ENCODE measurements at places on chromosomes 6 and 20.

GRCh38 chr6:132643547-132643946 is 15.4 kb downstream of the TAAR1 start:
- no peak for DNase-seq

DNA sequence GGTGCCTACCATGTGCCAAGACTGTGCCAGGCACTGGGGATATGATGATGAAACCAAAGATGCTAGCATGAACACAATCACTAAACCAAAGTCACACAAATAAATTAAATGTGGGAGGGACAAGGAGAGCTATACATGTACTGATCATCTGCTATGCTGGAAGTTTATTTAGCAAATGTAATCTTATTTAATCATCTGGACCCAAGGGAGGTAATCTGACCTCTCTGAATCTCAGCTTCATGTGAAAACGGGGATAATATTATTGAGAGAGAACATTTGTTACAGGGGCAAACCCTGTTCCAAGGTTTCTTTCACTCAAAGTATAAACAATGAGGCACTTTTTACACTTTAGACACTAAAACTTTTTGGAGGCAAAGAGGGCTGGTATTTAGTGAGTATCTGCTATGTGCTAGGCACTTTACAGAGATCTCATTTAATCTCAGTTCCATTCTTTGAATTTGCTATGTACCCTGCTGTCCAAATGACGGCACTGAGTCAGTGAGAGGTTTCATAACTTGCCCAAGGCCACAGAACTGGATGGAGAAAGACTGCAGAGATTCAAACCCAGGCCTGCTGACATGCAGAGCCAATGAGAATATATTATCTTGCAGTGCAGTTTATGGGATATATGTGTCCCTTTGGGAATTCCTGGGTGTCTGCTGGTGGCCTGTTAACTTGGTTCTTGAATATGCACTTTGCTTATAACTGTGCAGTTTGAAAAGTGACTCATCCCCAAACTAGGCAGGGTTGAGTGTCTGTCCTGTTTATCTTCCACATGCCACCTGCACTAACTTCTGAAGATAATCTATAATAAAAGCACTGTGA is 3.3 kb upstream of the ASXL1 start:
- DNase-seq, result no peak

DNA sequence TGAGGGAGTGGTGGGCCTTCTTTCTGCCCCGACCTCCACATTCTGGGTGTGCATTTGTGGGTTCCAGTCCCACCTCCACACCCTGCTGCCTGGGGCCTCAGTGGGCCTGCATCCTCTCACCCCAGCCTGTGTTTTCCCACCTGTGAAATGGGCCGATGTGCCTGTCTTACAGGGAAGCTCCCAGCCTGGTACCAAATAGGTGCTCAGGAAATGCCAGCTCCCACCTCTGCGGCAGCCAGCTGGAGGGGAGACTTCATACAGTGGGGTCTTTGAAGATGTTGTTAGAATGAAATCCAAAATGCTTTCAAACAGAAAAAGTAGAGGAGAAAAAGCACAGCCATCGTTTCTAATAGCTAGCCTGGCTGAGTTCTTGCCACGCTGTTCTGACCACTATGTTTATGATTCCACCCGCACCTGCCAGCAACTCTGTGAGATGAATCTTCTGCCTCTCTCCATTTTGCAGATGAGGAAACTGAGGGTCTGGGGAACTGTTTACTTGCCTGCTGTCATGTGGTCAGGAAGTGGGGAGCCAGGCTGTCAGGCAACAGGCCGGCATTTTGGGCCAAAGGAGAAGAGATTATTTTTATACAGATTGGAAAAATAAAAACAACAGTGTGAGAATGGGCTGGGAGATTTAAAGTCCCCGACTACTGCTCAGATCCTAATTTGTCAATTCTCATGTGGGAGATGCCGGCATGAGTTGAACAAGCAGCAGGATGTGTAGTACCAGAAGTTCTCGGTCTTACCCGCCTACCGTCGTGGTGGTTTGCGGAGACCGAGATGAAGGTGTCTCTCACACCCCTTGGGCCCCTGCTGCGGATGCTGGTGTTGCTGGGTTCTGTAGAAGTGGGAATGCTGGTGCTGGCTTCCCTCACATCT is 4.6 kb downstream of the TMEM181 start:
- no peak for DNase-seq

- no peak for DNase-seq
These were observed 35.1 kb downstream of the NT5E start for GRCh38 chr6:85484948-85485347.

DNA sequence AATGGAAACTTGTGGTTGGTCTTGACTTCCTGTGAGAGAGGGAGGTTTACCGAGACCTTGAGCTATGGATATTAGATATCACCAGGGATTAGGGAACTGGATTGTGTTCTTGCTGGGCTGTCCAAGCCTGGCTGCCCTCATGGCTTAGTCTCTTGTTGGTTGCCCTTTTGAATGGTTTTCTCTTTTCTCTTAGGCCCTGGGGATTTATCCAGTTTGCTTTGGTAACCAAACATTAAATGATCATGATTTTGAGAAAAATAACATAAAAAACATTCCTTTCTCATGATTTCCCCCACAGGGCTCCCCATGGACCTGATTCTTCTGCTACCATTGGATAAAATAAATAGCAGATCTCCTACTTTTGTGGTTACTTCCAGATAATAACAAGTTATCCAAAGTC is 306.4 kb upstream of the RNF217 start:
- DNase-seq, result no peak

DNA sequence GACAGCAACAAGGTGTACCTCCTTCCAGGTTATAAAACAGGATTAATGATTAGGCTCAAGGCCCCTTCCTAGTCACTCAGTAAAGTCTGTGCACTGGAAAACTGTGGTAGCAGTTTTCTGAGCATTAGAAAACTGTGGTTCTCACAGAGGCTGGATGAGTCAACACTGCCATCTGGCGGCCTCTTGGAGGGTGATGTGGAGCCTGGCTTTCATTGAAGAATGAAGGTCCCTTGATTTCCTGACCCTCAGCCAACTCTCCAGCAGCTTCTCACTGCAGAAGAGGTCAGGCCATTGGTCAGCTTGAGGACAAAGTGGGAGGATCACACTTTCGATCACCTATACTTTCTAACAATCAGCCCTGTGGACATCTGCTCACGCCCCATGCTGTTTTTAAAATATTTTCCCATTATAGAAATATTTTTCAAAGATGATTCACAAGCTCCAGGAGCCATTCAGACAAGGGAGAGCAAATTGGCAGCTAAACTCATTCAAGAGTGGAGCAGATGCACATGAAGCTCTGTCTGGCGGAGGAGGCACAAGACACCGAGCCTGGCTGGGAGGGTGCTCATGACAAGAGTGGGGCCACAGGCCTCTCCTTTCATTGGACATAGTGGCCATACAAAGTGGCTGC is 23.2 kb downstream of the PSMB1 start:
- DNase-seq, result peak; percentile 83

GRCh38 chr6:108673153-108673552 is 112.4 kb downstream of the FOXO3 start:
- DNase-seq, result no peak

- no peak for DNase-seq
These were observed 19.7 kb upstream of the TLDC2 start for GRCh38 chr20:36856195-36856594.

- DNase-seq, result no peak
These were observed 199.7 kb upstream of the KCNQ5 start for GRCh38 chr6:72422171-72422570.

DNA sequence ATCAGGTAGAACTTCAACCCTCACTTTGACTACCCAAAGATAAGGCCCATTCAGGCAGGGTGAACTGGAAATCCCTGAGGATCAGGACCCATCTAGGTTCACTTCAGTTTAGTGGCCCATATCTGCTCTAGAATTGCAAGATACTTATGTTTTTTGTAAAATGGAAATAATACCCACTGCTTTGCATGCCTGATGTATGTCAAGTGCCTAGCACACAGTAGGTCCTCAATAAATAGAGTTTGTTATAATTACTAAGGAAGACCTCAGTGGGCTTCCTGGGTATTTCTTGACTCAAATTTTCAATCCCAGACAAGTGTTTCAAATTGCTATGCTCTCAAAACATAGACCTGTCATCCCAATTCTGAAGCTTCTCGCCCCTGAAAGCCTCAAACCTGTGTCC is 32.5 kb downstream of the PIGU start:
- no peak for DNase-seq

DNA sequence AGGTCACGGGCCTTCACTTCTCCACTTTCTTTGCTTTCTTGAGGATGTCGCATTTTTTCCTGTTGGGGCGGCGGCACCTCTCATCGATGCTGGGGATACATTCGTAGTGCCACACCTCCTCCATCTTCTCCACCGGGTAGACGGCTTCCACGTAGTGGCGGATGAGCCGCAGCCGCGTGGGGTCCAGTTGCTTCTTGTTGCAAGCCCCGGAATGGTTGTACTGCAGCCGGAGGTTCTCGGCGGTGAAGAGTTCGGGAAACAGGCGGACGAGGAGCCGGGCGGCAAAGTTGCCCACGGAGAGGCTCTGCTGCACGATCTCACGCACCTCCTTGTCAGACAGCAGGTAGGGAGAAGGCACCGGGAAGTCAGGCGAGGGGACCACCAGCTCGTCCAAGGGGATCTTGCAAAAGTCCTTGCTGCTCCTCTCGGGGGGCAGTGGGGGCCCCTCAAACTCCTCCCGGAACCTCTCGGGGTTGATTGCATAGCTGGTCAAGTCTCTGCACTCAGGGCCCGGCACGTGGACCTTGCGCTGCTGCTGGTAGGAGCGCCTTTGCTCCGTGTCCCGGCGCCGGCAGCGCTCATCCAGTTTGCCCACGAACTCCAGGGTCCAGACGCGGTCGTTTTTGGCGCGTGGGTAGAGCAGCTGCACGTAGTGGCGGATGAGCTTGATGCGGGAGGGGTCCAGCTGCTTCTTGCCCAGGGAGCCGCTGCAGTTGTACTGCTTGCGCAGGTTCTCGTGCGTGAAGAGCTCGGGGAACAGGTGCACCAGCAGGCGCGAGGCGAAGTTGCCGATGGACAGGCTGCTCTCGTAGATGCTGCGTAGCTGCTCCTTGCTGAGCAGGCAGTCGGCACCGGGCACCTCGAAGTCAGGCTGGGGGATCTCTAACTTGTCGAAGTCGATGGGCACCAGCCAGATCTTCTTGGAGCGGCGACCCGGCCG is 41.0 kb downstream of the MTRES1 start:
- DNase-seq, result peak; percentile 56

DNA sequence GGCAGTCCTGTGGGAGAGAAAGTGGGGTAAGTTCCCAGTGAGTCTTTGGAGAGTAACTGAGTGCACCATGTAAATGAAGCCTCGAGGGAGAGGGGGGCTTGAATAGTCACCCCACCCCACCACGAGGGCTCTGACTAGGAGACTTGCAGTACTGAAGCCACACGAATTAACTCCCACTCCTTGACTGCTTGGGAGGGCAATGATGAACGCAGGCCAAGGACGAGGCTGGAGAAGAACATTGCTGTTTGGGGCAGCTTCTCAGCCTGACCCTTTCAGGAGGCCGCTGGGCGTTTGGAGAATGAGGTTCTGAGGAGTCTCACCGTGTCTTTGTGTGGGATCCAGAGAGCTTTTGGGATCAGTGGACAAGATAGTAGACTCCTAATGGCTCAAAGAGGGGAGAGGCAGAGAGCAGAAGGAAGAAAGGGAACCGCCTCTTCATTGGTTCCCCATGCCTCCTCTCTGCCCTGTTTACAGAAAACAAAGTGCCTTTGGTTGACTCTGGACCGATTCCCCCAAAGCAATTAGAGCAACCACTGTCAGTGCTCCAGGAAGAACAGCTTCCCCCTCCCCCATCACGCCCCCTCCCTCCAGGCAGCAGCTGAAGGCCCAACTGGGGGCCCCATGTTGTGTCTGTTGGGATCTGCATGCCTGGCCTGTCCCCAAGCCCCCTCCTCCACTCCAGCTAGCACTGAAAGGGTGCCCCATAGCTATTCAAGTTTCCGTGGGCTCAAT is 41.7 kb upstream of the CDKN1A start:
- DNase-seq, result no peak

DNA sequence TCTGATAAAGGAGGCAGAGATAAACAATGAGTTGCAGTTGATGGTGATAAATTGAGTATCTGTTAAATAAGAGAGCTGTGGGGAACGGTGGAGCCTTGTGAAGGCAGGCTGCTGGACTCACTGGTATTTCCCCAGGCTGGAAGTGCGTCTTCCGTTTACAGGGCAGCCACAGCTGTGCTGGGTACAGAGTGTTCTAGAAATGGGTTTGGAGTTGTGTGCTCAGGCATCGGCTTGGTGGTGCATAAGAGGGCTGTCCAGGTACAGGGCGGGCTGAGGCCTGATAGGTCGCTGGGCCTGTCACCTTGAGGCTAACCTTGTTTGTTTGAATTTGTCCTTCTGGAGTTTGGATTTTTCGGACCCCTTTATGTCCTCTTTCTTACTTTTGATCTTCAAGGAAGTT is 39.3 kb downstream of the ARID1B start:
- DNase-seq, result no peak

GRCh38 chr6:169230322-169230665 is 23.4 kb downstream of the THBS2 start:
- peak; percentile 65 for DNase-seq

DNA sequence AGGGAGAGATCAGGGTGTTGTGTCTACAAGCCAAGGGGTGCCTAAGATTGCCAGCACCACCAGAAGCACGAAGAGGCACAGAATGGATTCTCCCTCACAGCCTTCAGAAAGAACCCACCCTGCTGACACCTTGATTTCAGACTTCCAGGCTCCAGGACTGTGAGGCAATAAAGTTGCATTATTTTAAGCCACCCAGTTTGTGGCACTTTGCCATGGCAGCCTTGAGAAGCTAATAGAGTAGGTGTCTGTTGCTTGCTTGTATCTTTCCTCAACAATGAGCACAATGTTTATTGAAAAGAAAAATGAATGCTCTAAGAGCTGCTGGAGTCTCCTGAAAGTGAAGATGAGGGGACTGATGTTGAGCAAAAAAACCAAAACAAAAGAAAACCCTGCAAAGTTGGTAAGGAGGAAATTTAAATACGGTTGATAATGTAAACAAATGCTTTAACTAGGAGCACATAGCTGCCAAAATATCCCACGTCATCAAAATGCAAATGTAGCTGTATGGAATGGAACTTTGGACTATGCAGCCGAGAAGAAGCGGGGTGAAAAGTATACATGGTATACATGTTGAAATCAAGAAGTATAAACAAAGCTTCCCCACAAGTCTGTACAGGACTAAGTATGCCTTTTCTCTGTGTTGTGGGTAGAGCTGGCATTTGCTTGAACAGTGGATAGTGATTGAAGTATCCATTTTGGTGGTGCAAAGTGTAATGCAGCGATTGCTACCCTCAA is 8.0 kb downstream of the IL20RA start:
- no peak for DNase-seq

DNA sequence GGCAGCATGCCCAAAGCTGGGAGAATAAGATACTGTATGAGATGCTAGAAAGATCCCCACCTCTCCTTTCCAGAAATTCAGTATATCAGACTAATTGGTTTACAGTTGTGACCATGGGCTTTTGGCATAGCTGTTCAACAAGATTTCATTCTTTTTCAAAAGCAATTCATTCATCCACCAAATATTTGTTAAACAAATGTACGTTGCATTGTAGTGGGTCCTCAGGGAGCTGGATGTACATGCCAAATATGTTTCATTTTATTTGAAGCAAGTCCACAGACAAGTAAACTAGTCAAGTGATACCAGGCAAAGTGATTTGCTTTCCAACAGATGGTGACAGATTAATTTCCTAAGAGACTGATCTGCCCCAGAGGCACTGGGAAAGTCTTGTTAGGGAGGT is 85.8 kb upstream of the ESR1 start:
- no peak for DNase-seq

All from sigmoid colon (tissue), 7 donors.